Stimulated activated CD8-positive, alpha-beta memory T cell treated with anti-CD3 and anti-CD28 coated beads, Interleukin-15, amount 100 ng/mL, for 48 hours (primary cell): ENCODE measurements at places on chromosomes 6 and 20.

DNA sequence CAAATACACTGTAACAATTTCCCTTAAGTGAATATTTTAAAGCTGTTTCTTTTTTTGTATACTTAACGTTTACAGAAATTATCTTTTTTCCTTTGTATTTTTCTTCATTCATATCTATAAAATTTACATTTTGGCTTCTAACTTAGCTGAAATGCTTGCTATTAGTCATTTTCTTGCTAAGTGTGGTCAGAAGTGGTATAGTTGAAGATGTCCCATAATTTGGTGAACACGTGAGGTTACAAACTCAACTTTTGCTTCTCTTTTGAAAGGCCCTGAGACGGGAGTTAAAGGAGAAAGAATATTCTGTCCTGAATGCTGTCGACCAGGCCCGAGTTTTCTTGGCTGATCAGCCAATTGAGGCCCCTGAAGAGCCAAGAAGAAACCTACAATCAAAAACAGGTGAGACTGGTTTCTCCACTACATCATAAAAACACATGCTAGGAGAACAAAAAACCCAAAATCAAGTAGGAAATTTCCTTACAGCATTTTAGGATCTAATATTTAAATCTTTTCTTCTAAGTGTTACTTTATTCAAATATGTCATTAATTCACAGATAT is 445.0 kb downstream of the UTRN start:
- DNase-seq = no peak

GRCh38 chr20:13683833-13684232 is 45.1 kb upstream of the TASP1 start:
- DNase-seq = no peak

- no peak for DNase-seq
Observed at GRCh38 chr6:115882174-115882573, 178.5 kb downstream of the FRK start.

DNA sequence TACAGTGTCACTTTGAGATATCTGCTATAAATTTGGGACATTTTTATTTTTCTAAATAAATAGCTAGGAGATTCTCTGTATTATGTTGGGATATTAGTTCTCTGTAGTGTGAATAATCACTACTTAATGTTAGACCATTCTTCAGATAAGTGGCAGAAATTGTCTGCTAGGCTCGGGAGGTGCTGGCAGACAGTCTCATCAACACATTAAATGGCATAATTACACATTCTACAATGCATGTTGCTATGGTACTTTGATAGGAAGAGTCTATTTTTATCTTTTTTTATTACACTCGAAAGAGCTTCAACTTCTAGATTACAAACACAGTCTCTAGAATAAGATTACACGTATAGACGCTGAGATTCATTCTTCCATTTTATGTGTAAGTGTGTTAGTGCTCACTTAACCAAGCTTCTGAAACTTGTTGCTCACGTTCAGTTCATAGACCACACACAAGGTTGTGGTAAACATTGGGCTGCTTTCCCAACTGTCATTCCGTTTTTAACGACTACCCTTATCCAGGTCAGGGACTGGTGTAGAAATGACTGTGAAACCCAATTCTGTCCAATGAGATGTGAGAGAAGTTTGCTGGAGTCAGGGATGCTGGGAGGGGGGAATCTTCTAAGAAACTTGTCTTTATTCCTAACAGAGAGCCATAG is 78.6 kb downstream of the TPBG start:
- no peak for DNase-seq

DNA sequence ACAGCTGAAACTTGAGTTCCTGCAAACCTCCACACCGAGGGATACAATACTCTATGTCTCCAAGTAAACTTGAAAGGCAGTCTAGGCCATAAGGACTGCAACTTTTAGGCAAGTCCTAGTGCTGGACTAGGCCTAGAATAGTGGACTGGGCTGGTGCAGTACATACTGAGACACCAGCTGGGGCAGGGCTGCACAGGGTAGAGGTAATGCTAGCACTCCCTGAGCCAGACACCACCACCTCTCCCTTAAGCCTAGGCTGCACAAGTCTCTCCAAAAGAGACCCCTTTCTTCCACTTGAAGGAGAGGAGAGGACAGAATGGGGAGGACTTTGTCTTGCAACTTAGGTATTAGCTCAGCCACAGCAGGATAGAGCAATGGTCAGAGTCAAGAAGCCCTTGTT is 65.7 kb upstream of the PTPRK start:
- no peak for DNase-seq

DNA sequence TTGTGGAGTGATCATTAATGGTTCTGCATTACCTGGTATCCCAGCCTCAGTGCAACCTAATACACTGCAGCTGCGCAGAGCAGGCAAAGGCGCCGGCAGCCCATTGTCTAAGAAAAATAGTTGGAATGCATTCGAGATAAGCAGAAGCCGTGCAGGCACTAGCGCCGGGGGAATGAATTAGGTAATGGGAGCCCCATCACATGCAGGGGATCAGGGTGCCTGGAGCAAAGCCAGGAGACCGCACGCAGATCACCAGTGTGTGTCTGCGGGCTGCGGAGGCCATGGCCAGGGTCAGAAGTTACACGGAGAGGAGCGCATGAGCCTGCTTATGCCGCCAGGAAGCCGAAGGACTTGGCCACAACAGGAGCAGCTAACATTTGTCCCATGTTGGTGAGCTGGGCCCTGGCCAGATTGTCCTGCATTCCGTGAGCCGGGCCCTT is 156.8 kb downstream of the DLL1 start:
- DNase-seq = no peak

GRCh38 chr6:17096096-17096495 is 5.8 kb upstream of the STMND1 start:
- DNase-seq = no peak

- DNase-seq = no peak
Observed at GRCh38 chr20:13125486-13125885, 95.6 kb upstream of the ISM1 start.

DNA sequence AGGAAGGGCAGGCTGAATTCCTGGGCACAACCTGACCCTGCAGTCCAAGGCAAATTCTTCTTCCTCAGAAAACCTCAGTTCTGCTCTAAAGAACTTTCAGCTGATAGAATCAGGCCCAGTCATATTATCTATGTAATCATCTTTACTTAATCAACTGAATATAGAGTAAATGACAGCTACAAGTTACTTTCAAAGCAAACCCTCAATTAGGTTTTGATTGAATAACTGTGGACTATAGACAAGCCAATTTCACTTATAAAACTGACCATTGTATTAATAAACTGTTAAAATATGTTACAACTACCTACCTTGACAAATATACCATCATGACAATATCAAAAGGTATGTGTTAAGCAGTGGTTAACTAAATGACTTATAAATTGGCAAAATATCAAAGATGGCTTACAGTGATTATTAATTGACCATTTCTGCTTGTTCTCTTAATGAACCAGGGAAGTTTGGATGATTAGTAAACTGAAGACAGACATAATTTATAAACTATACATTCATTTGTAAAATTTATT is 46.1 kb upstream of the ADGRF5 start:
- DNase-seq = no peak

DNA sequence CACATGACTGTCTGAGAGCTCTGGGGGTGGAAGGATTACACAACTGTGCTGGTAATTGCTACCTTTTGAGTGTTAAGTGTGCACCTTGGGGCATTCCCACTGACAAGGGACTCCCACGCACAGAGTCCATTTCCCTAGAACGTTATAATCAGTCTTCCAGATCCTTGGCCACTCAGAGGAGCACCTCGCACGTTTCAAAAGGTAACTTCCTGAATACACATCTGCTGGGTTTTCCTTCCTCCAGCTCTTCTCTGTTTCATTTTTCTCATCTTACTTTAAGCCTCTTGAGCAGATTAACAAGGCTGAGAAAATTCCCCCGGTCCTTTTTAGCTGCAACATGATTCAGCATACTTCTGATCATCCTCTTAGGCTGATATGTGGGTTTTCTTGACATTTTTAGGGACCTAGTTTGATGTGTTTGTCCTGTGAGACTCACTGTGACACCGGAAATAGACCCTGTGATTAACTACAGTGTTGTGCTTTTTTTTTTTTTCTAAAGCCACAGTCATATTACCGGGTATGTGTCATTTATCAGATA is 98.4 kb upstream of the DUSP22 start:
- no peak for DNase-seq

DNA sequence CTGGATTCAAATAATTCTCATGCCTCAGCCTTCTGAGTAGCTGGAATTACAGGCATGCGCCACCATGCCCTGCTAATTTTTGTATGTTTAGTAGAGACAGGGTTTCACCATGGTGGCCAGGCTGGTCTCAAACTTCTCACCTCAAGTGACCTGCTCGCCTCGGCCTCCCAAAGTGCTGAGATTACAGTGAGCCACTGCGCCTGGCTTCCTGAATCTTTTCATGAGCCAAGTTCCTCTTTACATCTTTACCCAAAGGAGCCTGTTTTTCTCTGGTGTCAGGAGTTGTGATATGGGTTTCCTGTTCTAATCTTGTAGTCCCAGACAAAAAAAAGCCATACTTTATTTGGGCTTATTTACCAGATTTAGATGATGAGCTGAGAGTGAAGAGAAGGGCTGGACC is 34.4 kb downstream of the PCNA start:
- no peak for DNase-seq

GRCh38 chr6:24522228-24523176 is 27.7 kb downstream of the ALDH5A1 start:
- no peak for DNase-seq

DNA sequence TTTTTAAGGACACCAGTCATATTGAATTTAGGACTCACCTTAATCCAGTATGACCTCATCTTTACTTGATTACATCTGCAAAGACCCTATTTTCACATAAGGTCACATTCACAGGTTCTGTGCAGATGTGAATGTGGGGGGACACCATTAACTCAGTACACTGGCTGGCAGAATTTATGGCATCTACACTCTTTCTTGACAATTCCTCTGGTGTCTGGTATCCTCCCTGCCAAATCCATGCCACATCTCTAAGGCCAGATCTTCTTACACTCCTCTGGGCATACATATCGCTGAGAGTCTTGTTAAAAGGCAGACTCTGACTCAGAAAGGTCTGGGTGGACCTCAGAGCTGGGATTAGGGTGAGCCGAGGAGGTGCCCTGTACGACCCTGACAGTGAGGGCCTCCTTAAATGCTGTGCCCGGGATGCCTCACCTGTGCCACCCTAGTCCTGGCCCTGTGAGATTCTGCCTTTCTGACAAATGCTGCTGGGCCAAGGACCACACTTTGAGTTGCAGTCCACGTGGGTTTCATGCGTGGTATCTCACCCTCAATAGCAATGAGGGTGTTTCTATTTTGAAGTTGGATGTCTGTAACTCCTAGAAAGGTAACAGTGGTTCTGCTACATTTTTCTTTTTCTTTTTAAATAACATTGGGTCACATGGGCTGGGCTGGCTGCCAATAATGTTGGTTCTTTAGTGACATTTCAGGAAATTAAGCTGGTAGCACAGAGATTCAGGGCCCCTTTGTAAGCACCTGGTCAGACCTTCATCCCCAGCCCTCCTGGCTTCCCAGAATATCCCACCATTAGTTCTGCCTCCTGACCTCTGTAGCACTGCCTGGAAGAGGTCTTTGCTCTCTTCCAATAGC is 17.2 kb upstream of the LRRN4 start:
- no peak for DNase-seq

GRCh38 chr6:98366371-98366770 is 468.0 kb upstream of the POU3F2 start:
- DNase-seq = no peak

- DNase-seq = no peak
Observed at GRCh38 chr6:95543798-95544197, 33.5 kb upstream of the MANEA start.

GRCh38 chr6:106757267-106757666 is 127.9 kb downstream of the QRSL1 start:
- DNase-seq = no peak

DNA sequence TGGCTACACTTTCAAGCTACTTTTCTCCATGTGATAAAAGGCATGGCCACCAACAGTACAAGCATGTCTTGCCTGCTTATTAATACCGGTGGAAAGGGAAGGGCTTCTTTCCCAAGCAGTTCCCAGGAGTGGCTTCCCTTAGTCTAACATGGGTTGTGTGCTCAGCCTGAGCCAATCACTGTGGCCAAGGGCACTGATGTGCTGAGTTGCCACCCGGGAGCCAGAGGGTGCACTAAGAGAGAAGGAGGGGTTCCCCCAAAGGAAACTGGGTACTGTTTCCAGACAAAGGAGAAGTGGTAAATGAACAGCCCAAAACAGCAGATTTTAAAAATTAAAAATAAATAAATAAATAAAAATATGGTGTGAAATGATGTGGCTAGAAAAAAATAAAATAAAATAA is 68.5 kb downstream of the BANF2 start:
- DNase-seq = no peak

DNA sequence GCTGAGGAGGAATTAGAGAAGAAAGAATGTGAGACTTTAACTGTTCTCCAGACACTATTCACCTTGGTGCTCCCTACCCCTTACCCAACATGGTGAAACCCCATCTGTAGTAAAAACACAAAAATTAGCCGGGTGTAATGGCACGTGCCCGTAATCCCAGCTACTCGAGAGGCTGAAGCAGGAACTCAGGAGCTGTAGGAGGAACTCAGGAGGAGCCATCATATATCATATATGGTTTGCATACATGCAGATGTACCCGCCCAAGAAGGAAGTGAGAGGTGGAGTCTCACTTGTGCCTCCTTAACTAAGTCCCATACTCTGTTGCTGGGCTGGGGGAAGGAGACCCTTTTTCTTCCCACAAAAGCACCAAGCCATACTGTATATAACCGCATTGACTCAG is 35.5 kb upstream of the ME1 start:
- no peak for DNase-seq

DNA sequence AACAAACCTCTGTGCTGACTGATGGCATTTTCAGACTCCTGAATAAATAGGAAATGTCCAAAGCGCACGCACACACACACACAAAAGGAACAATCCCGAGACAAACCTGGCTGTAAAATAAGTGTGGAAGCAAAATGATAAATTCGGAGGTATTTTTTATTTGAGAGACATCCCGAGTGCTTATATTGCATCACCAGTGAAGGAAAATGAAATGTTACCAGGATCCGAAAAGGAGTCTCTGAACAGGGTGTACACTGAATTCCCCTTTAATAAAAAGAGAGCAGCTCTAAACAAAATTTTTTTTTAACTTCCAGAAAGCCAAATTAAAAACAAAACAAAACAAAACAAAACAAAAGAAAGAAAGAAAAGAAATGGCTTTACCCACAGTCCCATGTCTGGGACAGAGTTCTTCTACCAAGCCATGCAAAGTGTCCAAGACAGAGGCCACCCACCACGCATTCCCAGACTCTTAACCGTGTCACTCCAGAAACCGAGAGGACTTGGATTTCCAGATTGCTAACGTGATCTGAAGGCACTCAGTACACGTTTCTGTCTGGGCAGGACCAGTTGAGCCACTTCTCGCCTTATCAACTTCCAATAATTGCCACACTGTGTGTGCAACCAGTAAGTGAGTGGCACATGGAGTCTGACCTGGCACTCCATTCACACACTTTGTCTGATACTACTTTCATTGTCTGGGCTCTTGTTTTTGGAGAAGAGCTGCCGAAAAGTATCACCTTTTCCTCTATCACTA is 817 bp downstream of the ME1 start:
- DNase-seq = no peak
